ENCODE measurements at places on chromosomes 12 and 14. TPM values are rescaled to one million over a fixed set of nuclear protein-coding genes. Genes with fewer than 3 reads are reported as not detected.
A peak's percentile ranks its signal among the peaks of the same experiment; 100 is the strongest.

DNA sequence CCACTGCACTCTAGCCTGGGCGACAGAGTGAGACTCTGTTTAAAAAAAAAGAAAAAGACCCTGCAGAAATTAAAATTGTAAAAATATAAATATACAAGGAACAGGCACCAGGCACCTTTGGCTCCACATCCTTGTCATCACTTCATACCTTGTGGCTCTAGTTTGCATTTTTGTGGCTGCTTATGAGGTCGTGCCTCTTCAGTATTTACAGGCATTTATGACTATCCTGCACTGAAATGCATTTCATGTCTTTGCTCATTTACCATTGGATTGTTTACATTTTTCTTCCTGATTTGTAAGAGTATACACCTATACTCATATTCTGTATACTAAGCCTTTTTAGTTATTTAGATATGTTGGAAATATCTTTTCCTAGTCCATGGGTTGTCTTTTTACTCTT lies 20.1 kb downstream of the BICD1 start:
- no peak for DNase-seq

DNA sequence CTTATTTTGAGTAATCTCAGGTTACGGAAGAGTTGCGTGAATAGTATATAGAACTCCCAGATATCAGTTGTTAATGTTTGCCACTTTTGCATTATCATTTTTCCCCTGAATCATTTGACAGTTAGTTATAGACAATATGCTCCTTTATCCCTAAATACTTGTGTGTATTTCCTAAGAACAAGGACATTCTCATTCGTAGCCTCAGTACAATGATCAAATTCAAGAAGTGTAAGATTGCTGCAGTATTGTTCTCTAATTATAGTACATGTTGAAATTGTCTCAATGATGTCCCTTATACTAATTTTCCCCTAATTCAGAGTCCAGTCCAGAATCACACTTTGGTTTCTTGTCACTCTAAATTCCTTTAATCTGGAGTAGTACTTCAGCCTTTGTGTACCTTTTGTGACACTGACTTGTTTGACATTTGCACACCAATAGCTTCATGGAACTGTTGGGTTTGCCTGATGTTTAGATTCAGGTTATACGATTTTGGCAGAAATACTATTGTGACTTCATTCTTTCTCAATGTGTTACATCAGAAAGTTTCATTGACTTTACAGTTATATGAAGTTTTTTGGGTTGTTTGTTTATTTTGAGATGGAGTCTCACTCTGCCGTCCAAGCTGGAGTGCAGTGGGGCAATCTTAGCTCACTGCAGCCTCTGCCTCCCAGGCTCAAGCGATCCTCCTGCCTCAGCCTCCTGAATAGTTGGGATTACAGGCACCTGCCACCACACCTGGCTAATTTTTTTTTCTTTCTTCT lies 13.1 kb downstream of the DYNC1H1 start:
- no peak for DNase-seq

DNA sequence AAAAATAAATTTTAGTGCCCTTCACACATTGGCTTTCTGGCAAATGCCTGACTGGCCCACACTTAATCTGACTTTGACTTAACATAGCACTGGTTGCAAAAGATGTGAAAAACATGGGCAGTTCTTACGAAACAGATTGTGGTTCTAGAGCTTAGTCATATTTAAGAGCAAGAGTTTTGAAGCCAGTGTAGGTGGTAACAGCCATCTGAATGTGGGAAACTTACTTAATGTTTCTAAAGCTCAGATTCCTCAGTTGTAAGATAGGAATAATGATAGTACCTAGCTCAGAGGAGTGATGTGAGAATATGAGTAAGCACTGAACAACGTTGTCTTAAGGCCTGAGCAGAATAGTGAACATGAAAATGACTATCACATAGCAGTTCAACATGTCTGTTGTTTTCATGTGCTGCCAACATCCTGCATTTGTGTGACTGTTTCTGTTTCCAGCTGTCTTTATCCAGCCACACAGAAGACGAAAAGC lies 262.7 kb downstream of the SYT1 start:
- peak; percentile 76 for DNase-seq

DNA sequence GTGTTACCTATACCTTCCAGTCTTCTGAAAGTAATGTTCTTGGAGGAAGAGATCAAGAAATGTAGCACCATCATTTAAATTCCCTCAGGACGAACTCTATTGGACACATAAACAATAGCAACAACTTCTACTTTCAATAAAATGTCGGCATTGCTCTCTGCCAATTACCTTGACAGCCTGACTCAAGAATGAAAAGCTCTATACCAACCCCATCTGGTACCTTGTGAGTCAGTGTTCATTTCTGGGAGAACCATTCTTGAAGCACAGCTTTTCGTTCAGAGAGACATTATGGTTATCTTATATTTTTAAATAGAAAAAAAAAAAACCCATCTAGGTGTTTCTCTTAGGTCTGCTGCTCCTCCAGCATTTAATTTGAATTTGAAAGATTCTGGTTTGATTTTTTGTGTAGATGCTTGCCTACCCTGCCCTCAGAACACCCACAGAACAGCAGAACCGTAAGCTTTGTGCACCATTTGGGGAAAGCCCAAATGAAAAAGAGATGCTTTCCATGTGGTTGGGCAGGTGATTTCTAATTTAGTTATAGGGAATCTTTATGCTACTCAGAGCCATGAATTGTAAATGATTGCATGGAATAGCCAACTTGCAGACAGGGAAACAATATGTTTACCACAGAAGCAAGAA lies 156.0 kb downstream of the SAMD4A start:
- DNase-seq, result peak; percentile 64

DNA sequence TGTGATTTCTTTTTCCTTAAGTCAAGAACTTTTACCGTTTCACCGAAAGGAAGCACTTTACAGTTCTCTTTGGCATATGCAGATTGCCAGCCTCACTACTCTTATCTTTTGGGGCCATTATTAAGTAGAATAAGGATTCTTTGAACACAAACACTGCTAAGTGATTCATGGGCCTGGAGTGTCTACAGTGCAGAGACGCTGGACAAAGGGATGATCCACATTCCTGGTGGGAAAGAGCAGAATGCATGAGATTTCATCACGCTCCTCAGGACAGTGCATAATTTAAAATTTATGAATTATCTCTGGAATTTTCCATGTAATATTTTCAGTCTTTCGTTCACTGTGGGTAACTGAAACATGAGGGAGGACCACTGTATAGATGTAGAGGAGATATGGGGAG lies 90.2 kb downstream of the TTLL5 start:
- no peak for DNase-seq

DNA sequence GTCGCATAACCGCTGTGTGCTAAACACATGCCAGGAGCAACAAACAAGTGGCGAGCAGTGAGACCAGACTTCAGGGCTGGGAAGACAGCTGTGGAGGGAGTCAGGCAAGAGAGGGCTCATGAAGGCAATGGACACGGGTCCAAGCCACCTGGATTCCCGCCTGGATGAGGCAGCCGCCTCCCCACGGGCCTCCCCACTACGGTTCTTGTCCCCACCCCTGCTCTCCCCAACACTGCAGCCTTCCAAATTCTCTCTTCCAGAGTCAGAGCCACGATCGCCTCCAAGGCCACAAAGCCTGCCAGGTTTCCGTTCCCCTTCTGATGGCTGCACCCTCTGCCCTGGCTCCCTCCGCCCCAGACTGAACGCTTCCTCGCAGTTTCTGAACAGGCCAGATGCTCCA lies 36.1 kb upstream of the PIWIL1 start:
- no peak for DNase-seq

DNA sequence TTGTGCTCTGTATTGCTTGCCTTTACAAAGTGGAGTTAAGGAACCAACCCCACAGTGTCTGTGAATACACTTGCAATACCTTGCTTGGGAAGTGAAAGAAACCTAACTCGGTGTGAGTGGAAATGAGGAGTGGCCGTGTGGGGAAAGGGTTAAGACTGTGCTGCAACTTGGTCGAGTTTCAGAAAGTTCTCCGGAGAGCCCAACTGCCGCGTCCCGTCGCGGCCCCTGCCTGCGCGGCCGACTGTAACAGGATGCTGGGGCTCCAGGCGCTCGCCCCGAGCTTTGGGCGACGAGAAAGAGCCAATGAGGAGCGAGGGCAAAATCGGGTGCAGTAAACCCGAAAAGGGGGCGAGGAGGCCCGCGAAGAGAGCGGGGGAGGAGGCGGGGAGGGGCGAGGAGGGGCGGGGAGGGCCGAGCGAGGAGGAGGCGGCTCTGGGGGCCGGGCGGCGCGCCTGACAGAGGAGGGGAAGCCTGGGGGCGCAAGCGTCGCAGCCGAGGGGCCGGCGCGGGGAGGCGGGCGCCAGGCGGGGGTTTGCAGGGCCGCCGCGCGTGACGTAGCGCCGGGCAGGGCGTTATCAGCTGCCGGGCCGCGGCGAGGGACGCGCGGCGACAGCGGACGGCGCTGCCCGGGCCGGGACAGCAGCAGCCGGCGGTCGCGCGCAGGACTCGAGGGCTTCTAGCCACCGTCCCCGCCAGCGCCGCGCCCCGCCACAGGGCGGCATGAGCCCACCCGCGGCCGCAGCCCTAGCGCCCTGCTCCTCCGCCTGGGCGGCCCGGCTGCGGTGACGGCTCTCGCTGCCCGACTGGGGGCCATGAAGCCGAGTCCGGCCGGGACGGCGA lies at the start of gene DACT1:
Gene DACT1 (plus strand): TSS at position 572 of the 840 bp plus-strand sequence. CDS start 241 bp downstream, at position 813.
- peak; percentile 84 for DNase-seq

DNA sequence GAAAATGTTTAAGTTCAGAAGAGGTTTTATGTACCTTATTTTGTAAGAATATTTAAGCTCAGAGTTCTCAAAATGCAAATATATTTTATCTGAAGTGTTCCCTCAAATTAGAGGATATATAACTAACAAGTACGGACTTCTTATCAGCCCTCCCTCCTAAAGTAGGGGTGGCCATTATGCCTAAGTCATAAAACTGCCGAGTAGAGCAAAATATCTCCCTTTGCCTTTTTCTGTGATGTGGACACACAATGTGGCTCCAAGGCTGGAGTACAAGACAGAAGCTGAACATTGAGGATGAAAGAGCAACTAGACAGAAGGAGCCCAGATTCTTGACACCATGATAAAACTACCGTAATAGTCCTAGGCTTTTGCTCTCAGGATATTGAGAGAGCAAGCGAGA lies 120.9 kb downstream of the MED13L start:
- no peak for DNase-seq

OAS1 gene
- total RNA-seq, result 12.4 TPM

GRCh38 chr14:92610849-92611271 lies 97.3 kb downstream of the RIN3 start:
- DNase-seq, result no peak

GRCh38 chr14:74906925-74907521 lies 16.0 kb downstream of the RPS6KL1 start:
- no peak for DNase-seq

- peak; percentile 37 for DNase-seq
Measured at GRCh38 chr12:23771240-23771949, 178.1 kb downstream of the SOX5 start.

DNA sequence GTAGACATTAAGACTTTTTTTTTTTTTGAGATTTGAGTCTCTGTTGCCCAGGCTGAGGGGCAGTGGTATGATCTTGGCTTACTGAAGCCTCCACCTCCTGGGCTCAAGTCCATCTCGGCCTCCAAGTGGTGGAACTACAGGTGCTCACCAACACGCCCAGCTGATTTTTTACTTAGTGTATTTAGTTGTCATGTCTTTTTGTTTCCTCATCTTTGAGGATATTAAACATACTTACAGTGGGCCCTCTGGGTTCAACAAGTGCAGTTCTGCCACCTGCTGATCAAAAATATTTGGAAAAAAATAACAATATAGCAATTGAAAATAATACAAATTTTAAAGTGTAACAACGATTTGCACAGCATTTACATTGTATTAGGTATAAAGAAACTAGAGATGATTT lies 4.4 kb upstream of the B4GALNT1 start:
- DNase-seq, result no peak

GRCh38 chr12:11568155-11568761 lies 81.2 kb upstream of the ETV6 start:
- no peak for DNase-seq

GRCh38 chr14:68662392-68662791 lies 130.5 kb downstream of the ZFP36L1 start:
- DNase-seq, result no peak

GRCh38 chr14:22047115-22047514 lies 373.5 kb upstream of the OR4E1 start:
- DNase-seq, result no peak

DNA sequence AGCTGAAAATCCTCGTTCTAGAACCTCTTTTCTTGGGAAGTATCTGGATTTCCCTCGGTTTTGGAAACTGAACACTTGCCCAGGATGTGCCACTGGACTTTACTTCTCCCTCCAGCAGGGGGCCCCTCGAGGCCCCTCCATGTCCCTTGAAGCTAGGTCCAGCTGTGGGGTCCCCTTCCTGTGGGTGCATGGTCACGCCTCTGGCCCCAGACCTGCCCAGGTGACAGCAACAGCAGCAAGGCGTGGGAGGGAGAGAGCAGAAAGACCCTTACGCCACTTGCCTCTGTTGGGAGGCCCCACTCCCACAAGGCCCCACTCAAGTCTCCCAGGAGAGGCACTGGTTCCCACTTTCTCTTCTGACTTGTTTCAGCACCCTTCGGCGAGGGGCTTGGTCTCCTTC lies 3.1 kb downstream of the SLC25A29 start:
- DNase-seq, result peak; percentile 22

DNA sequence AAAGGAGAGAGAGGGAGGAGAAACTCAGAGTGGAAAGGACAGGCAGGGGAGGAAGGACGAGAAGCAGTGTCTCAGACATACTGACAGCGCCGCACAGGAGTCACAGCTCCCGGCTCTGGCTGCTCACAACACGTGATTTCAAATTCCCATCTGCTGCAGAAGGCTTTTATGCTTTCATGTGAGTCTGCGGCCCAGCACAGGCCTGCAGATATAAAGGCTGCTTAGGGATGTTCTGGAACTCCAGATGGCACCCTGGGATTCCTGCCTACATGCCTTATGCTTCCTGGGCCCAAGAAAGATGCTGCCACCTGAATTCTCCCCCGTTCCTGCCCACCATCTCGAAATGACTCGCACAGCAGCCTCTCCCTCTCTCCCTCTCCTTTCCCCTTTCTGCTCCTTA lies 89.6 kb downstream of the NUAK1 start:
- peak; percentile 68 for DNase-seq

LHX5 gene
- not detected for total RNA-seq

- DNase-seq, result no peak
Measured at GRCh38 chr12:120668091-120668867, 18.7 kb upstream of the MLEC start.

DMAC2L gene
- 9.0 TPM for total RNA-seq

DNA sequence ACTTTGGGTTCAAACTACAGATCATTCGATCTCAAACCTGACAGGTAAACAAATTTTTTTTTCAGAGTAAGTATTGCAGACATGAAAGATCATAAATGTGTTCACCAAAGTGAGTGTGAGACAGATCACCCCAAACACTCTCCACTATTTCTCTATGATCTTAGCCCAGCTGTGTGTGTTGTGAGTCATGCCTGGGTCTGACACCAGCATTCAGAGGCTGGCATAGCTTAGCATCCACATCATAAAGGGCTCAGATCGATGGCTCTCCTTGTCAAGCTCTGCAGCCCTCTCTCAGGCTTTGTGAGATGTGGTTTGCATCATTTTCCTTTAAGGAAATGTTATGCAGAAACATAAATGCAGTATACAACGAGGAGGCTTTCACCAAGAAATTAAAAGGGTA lies 164.9 kb downstream of the ETV6 start:
- DNase-seq, result peak; percentile 81

GRCh38 chr14:33754261-33754660 lies 196.6 kb downstream of the EGLN3 start:
- DNase-seq, result peak; percentile 40

GRCh38 chr14:68781161-68782021 lies 11.5 kb downstream of the ZFP36L1 start:
- DNase-seq, result no peak

- peak; percentile 92 for DNase-seq
Measured at GRCh38 chr12:105523164-105524057, 192.9 kb downstream of the C12orf75 start.

GRCh38 chr14:31270196-31270772 lies 62.7 kb upstream of the HECTD1 start:
- DNase-seq, result no peak

GRCh38 chr14:101500061-101500460 lies 61.2 kb upstream of the DIO3 start:
- DNase-seq, result no peak

Measured in RPMI7951 (cell line).